ENCODE measurements at places on chromosomes 16 and 17. TPM values are rescaled to one million over a fixed set of nuclear protein-coding genes. Genes with fewer than 3 reads are reported as not detected.

Gene MMP15
- 23.7 TPM for total RNA-seq

Gene AIPL1
- total RNA-seq = not detected

Gene TPSD1
- not detected for total RNA-seq

Gene PIGQ
- total RNA-seq = 27.7 TPM

Gene KRTAP2-1
- not detected for total RNA-seq

Gene KCNG4
- total RNA-seq = not detected

Gene SLC25A39
- total RNA-seq = 111 TPM

Gene PAQR4
- 17.4 TPM for total RNA-seq

Gene EVPLL
- total RNA-seq = 4.0 TPM

Gene CEP20
- 70.8 TPM for total RNA-seq

Gene ABCC11
- total RNA-seq = 0.43 TPM

Gene FOXN1
- 0.21 TPM for total RNA-seq

Gene ZSCAN10
- total RNA-seq = not detected

Gene PHF12
- total RNA-seq = 9.4 TPM

Gene NRN1L
- not detected for total RNA-seq

Gene TSR3
- 114 TPM for total RNA-seq

Gene NPEPPS
- 112 TPM for total RNA-seq

Gene ZP2
- total RNA-seq = not detected

Gene CA7
- not detected for total RNA-seq

Gene GPR139
- not detected for total RNA-seq

Gene GRB7
- 19.0 TPM for total RNA-seq

Gene KRTAP4-4
- not detected for total RNA-seq

Gene MYH3
- 0.48 TPM for total RNA-seq

Gene ASGR1
- 0.64 TPM for total RNA-seq

Gene PRR11
- 2.1 TPM for total RNA-seq

Gene GNAO1
- total RNA-seq = 0.24 TPM

Gene ALOX15
- total RNA-seq = not detected

Gene AANAT
- not detected for total RNA-seq

Gene OR3A3
- total RNA-seq = not detected

Gene SMIM36
- total RNA-seq = under 0.01 TPM

Gene CSF3
- total RNA-seq = 0.96 TPM

Gene KRT9
- not detected for total RNA-seq

Gene TBC1D3C
- total RNA-seq = not detected

Gene MMP25
- total RNA-seq = 0.24 TPM

Gene MT1G
- 4.1 TPM for total RNA-seq

Gene EPN3
- total RNA-seq = 11.1 TPM

Gene NUP85
- total RNA-seq = 35.7 TPM

Data from tracheal epithelial cell (primary cell).